ENCODE measurements at places on chromosomes 1 and 21. TPM values are rescaled to one million over a fixed set of nuclear protein-coding genes. Genes with fewer than 3 reads are reported as not detected.

Gene MEX3A
- 4.0 TPM for total RNA-seq

Gene KRTAP19-1
- not detected for total RNA-seq

Gene RAP1GAP
- 2.7 TPM for total RNA-seq

Gene CDC42SE1
- 39.4 TPM for total RNA-seq

Gene RBP7
- total RNA-seq: 6.2 TPM

Gene RGS13
- 0.10 TPM for total RNA-seq

Gene DMBX1
- not detected for total RNA-seq

Gene S100A2
- total RNA-seq: 46.5 TPM

Gene CD1D
- total RNA-seq: 1.8 TPM

Gene SPRR4
- total RNA-seq: not detected

Gene PTGFRN
- total RNA-seq: 112 TPM

Gene AGL
- 381 TPM for total RNA-seq
